Activated T-cell treated with anti-CD3 and anti-CD28 coated beads, Interleukin-2, amount 50 U/mL, for 24 hours (primary cell): ENCODE measurements at places on chromosomes 1 and 21.

DNA sequence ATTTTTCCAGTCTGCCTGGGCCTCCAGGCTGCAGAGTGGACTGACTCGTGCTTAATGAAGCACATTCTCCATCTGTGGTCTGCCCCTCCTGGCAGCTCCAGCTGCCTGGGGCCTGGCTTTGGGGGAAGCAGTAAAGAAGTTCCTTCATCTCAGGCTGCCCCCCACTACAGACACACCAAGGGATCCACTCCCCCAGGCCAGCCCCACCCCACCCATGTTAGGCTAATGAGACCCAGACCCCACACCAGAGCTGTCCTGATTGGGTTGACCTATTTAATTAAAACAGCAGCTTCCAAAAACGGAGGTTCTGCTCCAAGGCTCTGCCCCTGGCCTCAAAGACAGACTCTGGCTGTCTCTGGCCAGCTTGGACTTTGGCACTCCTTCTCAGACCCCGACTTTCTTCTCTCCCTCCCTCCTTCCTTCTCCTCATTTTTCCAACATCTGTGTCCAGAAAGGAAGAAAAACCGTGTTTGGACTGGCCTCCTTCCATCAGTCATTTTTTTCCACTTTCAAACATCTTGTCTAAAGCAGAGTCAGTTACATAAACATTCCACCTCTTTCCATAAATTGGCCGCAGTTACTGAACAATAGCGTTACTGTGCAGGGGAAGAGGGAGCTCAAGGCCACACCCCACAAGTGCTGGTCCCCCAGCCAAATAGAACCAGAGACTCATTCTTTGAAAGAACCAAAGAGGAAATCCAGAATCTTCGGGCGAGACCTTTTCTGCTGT, 29.7 kb downstream of the SERTAD4 start:
- no peak for DNase-seq

GRCh38 chr1:40803447-40803846, 19.9 kb downstream of the KCNQ4 start:
- no peak for DNase-seq

GRCh38 chr1:155277902-155278688, 832 bp downstream of the HCN3 start:
- peak; percentile 81 for DNase-seq

GRCh38 chr1:172340520-172340919, 80.0 kb upstream of the C1orf105 start:
- no peak for DNase-seq

GRCh38 chr1:25468033-25468432, 37.3 kb downstream of the MACO1 start:
- DNase-seq = no peak

GRCh38 chr21:16248705-16249104, 518.9 kb downstream of the USP25 start:
- DNase-seq = no peak

DNA sequence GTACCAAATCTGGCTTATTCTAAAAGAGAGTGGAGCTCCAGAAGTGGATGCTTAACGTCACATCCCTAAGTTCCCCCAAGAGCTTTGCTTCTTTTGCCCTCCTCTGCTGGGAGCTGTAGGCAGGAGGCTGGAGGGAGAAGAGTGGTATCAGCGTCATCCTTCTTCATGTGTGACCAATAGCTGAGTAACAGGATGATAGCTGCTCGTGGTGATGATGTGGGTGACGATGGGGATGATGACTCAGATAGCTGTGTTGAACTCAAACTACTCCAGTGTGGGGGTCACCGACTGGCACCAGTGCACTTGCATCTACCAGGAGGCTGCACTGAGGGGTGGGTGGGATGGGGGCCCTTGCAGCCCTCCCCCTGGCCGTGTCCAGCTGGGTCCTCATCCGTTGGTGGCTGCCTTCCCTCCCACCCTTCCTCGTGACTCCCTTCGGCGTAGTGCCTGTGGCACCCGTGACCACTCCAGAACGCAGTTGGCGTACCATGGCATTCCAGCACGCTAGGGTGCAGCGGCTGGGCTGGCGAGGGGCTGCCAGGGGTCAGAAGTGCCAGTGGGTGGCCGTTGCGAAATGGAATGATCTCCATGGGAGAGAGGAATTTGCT, 1.1 kb downstream of the IGFN1 start:
- DNase-seq = peak; percentile 42

- DNase-seq = no peak
Measured at GRCh38 chr21:35868869-35869223, 191.5 kb downstream of the SETD4 start.

DNA sequence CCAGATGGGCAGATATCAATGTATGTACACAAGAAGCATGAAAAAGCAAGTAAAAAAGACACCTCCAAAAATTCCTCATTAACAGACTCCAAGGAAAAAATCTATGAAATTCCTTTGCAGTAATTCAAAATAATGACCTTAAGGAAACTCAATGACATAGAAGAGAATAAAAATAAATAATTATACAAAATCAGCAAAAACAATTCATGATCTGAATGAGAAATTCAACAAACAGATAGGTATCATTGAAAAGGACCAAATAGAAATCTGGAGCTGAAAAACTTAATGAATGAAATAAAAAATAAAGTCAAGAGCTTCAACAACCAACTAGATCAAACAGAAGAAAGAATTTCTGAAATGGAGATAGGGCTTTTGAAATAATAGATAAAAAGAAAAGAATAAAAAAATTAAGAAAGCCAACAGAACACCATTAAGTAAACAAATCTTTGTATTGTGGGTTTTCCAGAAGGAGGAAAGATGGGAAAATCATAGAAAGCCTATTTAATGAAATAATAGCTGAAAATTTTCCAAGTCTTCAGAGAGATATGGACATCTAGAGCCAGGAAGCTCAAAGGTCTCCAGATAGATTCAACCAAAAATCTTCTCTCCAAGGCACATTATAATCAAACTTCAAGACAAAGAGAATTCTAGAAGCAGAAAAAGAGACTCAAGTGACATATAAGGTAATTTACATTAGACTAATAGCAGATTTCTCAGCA, 52.0 kb upstream of the KCNK1 start:
- DNase-seq = no peak

GRCh38 chr21:17501107-17502006, 11.5 kb upstream of the CXADR start:
- no peak for DNase-seq

DNA sequence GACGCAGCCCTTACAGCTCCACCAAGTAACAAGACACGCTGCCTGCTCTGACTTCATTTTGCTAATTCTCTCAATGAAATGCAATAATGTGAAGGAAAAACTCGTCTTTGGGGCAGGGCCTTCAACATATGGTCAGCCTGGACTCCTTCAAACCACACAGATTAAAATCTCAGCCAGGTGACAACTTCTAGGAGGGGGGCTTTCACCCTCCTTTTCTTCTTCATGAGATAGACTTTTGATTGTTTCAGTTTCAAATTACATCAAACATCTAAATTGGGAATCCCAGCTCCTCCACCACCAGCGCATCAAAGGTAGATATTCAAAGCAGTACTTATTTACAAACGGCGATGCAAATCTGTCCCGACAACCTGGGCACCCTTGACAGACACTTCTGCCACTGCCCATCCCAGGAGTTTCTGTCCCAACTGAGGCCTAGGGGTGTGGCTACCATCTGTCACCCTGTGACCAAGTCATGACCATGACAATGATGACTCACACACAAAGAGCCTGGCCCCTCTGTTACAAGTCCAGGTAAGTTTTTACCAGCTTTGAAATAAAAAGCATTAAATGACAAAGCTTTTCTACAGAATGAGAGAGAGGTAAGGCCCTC, 29.7 kb downstream of the SSBP3 start:
- DNase-seq = peak; percentile 54

GRCh38 chr1:212315907-212316306, 30.7 kb downstream of the PPP2R5A start:
- no peak for DNase-seq

GRCh38 chr1:112040891-112041740, 51.6 kb upstream of the KCND3 start:
- no peak for DNase-seq

- DNase-seq = no peak
Measured at GRCh38 chr1:44240802-44241671, 27.8 kb downstream of the DMAP1 start.

DNA sequence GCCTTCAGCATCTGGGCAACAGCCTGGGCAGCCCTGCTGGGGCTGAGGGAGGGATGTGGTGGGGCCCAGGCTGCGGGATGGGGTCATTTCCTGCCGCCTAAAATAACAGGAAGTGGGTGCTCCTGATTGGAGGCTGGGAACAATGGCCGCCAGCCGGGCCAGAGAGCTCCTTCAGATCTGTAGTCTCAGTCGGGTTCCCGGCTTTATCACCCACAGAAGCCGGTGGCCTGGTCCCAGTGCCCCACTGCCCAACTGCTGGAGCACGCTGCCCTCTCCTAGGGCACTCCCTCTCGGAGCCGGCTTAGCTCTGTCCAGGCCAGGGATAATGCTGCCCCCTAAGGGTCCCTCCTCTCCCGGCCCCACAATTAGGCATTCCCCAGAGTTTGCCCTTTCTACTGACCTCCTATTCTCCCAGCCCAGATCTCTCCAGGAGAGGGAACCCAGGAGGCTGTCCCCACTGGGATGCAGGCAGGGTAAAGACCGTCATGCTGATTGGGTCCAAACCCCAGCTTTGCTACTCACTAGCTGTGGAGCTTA, 5.1 kb downstream of the MAP7D1 start:
- peak; percentile 77 for DNase-seq

DNA sequence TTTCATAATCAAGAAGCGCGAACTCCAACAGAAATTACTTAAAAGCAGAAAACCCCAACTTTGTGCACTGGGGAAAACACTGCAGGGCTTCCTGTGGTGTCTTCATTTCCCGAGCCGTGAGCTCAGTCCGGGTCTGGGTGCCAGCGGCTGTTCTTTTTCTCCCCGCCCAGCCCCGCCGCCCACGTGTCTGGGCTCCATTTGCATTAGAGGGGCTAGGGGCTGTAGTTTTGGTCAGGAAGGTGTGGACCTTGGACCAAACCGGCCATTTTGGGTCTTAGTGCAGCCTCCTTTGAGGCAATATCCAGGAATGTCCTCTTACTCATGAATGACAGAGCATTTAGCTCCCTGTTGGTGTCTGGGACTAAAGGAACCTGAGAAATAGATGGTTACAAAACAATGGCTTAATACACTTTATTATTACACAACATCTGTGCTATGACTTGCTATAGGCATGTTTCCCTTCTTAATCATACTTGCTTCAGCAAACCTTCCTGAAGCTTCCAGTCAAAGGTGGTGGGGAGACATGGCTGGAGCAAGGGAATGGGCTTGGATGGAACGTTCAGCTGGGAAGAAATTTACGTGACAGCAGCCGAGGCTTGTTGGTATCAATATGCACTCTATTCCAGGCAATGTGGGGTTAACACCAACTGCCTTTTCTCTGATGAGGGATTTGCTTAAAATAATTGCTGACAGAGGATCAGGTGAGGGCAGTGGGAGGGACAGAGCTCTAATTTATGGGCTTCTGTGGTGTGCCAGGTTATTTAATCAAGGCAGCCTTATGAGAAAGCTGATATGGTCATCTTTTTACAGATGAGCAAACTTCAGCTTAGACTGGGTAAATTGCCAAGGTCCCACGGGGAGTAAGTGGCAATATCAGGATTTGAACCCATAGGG, 1.1 kb downstream of the AGTRAP start:
- peak; percentile 60 for DNase-seq

DNA sequence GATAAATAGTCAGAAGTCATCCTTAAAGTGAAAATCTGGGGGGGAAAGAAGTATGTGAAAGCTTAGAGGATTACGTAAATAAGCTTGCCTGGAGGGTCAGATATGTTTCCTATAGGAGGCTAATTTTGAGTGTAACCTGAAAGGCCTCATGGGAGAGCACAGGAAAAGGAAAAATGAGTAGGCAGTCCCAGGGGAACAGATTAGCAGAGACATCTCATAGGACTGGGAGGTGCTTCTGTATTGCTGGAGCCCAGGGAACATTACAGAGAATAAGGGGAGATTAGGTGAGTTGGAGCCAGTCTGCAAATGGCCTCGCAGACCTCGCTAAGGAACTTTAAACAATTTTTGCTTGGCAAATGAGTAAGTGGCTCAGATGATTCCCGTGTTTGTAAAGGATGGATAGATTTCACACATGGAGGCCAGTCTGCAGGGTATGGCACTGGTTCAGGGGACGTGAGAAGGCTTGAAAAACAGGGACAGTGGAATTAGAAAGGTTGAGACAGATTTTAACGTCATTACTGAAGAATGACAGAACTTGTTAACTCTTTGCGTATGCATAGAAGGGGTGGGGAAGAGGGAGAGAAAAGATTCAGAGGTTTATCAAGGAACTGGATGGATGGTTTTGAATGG, 149.1 kb downstream of the GREM2 start:
- no peak for DNase-seq

DNA sequence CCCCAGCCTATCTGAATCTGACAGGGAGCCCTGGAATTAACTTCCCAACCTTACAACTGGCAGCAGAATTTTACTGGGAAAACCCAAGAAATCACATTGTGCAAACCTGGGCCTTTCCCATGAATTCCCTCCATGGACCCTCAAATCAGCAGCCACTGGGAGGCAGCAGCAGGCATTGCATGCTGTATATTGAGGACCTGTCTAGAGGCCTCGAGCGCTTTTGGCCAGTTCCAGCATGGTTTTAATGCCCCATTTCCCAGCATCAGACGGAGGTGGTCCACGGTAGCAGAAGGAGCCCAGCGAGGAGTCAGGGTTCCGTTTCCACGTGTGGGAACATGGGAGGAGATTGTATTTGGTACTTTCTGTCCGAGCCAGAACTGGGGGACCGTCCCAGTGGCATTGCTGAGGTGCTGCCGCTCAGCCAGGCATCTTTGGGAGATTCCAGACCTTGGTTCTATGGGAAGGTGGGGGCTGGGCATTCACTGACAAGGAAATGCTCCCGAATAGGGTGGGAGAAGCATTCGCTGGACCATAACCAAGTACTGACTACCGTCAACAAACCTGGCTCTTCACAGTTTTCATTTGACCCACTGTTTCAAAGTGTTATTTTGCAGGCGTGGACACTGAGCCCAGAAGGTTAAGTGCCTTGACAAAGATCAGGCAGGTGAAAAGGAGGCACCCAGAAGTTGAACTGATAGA, 15.9 kb downstream of the BMP8A start:
- DNase-seq = no peak

- no peak for DNase-seq
Measured at GRCh38 chr1:169048043-169048442, 58.4 kb upstream of the ATP1B1 start.

GRCh38 chr1:3869751-3870301, 12.6 kb downstream of the DFFB start:
- DNase-seq = no peak

DNA sequence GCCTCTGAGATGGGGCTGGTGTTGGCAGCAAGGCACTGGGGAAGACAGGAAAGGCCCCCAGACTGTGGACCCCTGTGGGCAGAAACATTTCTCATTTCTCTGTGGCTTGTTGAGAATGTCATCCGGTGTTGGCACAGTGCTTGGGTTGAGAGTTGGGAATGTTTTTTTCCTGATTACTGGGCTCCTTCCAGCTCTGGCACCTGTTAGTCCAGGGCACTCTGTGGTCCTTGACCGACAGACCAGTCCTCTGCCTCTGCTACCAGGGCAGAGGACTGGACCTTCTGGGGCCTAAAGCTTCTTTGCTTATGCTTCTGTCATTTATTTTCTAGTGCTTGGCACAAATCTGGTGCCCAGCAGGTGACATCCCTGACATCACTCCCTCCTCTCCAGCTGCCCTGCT, 4.8 kb upstream of the SPRR5 start:
- DNase-seq = no peak
